ENCODE measurements at places on chromosomes 7 and 10.

- peak; percentile 35 for DNase-seq
These were observed 12.1 kb downstream of the DOCK1 start for GRCh38 chr10:126917375-126917774.

DNA sequence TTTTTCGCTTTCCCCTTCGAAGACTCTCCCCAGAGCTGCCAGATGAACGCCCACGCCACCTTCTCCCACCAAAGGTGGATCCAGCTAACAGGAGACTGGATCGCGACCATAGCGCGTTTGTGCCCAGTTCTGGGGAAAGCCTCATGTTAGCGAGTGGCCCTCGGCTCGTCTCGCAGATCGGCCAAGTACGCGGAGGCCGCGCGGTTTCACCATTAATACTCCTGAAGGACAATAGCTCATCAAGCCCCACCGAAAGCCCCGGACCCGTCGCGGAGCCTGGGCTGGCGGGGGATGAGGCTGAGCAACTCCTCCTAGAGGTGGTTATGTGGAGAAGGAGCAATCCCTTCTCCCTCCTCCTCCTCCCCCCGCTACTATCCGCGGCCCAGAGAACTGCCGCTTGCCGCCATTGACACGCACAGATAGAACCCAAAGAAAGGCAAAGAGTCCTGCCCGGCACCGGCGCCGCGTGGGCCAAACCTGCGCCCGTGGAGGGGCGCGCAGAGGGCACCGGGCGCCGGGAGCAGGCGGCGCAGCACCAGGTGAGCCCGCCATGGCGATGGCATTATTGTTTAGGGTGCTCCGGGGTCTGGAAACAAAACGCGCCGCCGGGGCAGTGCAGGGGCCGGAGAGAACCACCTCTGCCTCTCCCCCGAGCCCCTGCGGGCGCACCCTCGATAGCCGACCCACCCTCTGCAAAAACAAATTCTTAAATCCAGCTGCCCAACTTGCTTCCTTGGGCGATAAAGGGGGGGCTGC lies at the start of gene MACROH2A2:
TSS of gene MACROH2A2 (plus strand) at position 385 of the 756 bp plus-strand sequence. CDS start 22,813 bp downstream, outside the sequence.
- DNase-seq = peak; percentile 58

DNA sequence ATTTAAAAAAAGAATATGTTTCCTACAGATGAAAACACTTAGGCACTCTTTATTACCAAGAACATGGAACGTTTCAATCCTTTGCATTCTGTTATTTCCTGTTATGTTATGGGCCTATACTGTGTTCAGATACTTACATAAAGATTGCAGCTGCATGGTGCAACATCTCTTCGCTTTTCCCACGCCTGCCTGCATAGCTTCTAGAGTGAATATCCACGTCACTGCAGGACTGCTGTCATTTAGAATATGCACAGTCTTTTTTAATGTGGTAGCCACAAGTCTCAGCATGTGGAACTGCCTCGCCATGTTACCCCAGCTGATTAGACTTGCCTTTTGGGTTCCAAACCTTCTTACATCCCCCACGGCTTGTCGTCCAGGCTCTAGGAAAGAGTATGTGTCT lies 69.6 kb upstream of the GATA3 start:
- DNase-seq = no peak

DNA sequence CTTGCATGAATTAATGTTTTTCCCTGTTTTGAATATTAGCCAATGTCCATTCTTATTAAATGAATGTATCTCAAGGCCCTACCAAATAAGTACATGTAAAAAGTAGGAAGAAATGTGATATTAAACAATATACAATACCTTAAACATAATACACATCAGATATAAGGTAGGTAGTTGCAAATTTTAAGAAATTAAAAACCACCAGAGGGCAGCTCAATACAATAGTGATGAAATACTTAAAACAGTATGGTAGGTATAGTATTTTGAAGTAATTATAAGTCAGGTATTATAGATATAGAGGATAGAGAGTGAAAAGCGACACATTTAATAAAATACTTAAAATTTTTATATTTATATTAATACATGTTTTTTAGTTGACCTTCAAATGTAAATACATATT lies 43.6 kb upstream of the CDK14 start:
- DNase-seq = no peak

- no peak for DNase-seq
These were observed 7.4 kb downstream of the PRKRIP1 start for GRCh38 chr7:102403563-102403962.

- no peak for DNase-seq
These were observed 2.1 kb downstream of the ZNF273 start for GRCh38 chr7:64905133-64905532.

- DNase-seq = no peak
These were observed 863.4 kb downstream of the SORCS1 start for GRCh38 chr10:106301146-106301545.

GRCh38 chr7:136555933-136556332 lies 312.5 kb upstream of the CHRM2 start:
- DNase-seq = no peak

DNA sequence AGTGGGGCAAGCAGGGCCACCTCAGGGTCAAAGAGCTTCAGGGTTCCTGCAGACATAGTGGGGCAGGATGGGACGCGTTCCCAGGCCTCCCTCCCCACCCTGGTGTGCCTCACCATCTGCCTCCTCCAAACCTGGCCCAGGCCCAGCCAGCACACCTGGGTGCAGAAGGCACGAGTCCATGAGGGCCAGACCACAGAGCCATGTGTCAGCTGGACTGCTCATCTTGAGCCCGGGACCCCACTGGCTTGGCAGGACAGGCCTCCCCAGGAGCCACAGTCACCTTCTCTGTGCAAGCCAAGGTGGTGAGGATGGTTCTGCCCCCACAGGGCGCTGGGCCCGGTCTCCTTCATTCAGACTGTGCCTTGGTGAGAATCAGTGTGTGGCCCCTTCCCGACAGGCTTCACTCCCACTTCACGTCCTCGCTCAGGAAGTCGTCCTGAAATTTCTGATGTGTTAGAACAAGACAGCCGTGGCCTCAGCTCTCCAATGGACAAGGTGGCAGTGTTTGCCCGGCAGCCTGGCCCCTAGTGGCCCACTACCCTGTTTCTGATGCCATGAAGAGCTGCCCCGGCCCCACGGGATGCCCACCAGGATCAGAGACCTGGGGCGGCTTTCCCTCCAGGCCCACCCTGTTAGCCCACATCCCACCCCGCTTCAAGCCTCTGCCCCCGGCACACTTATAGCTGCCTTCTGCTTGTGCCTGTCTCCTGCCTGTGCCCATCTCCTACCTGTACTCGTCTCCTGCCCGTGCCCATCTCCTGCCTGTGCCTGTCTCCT lies 59.6 kb upstream of the EBF3 start:
- DNase-seq = no peak

DNA sequence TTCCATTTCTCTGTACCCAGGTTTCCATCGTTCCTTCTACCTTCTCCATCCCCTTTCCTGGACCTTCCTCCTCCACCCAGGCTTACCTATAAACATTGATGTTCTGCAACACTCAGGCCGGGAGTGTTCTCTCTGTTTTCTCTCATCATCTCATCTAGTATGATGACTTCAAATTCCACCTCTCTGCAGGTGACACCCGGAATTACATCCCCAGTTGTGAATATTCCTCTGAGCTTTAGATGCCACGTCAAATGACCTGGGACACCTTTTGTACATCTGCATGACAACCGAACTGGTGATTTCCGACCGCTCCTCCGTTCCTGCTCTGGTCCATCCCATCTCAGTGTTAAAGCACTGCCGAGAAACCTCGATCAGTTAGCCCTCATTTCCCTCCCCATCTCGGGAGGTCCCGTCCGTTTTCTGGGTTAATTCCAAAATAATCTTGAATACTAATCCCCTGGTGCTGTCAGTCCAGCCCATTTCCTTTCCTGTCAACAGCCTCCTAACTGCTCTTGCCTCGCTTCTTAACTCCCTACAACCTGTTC lies 76.7 kb upstream of the SAMD8 start:
- no peak for DNase-seq

DNA sequence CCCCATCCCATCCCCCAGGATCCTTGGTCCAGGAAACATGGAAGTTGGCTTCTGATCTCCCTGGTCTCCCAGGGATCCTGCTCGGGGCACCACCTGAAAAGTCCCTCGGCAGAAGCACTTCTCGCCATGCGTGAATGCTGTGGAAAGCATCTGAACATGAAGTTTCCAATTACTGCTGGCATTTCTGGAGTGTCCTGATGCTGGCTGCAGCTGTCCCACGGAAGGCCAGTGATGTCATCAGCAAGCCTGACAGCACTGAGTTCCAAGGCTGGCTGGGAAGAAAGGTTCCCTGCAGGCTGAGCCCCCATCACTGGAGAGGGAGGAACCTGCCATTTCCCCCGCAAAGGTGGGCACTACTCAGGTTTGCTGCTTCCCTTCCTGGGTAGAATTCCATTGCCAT lies 71.4 kb downstream of the KCNMA1 start:
- no peak for DNase-seq

GRCh38 chr10:130218181-130218641 lies 82.0 kb downstream of the GLRX3 start:
- no peak for DNase-seq

DNA sequence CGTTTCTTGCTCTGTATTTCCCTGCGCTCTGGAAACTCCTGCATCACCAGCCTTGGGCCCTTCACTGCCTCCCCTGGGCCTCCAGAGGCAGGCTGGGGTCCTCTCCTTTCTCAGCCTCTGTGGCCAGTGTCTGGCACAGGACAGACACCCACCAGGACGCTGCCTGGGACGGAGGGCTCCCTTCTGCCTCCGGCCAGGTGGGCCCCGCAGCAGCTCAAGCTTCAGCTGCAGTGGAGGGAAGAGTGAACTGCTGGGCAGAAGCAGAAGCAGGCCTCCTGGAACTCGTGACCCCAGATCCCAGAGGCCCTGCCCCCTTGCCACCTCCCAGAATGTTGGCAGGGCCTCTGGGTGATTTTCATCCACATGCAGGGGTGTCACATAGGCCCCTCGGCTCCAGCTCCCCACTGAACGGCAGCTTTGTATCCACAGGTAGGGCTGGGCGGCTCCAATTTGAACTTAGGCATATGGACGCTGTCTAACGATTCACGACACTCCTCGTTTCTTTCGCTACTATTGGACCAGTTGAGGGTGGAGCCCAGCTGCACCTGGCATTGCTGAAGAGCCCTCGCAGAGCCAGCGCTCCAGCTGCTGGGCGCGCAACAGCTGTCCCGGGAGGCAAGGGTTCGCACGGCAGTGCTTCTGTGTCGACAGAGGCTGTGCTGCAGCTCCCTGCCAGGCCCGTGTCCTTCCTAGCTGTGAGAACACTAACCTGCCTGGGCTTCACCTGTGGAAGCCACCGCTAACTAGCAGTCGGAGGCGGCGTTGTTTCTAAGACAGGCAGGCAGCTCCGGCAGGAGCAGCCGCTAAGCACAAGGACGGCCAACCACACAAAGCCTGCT lies 18.4 kb upstream of the GPR146 start:
- no peak for DNase-seq

DNA sequence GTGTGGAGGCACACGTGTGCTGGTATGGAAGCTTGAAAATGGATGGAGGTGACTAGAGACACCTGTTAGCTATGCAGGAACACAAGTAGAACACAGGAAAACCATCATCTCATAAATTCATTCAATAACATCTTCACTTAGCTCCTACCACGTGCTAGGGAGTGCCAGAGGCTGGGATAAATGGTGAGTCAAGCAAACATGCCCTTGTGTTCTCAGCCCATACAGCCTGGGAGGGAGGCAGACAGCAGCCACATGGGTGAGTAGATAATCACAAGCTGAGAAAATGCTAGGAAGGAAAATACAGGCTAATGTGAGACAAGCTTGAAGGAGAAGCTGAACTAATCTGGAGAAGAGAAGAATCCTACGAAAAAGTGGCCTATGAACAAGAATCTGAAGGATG lies 468.0 kb upstream of the ZMIZ1 start:
- DNase-seq = no peak

- DNase-seq = no peak
These were observed 96.6 kb upstream of the CACUL1 start for GRCh38 chr10:118851062-118852035.

- no peak for DNase-seq
These were observed 99.0 kb upstream of the SAMD8 start for GRCh38 chr10:75012471-75012870.

GRCh38 chr10:22911067-22911466 lies 16.8 kb upstream of the ARMC3 start:
- no peak for DNase-seq

DNA sequence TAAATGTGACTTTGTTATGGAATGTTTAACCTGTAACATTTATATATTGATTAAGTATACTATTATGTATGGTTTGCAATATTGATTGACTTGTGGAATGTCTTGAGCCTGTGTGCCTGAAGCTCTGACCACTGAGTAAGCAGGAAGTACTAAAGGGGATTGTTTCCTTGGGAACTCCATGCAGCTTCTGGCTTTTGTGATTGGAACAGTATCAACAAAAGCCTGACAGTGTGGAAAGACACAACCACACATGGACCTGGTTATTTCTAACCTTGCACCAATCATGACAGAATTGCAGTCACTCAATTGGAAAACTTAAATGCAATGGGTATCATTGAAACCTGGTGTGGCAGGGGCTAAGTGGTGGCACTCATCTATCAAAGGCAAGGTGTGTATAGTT lies 45.5 kb upstream of the PIK3CG start:
- DNase-seq = no peak

GRCh38 chr10:110681023-110681681 lies 37.0 kb downstream of the RBM20 start:
- DNase-seq = peak; percentile 31

DNA sequence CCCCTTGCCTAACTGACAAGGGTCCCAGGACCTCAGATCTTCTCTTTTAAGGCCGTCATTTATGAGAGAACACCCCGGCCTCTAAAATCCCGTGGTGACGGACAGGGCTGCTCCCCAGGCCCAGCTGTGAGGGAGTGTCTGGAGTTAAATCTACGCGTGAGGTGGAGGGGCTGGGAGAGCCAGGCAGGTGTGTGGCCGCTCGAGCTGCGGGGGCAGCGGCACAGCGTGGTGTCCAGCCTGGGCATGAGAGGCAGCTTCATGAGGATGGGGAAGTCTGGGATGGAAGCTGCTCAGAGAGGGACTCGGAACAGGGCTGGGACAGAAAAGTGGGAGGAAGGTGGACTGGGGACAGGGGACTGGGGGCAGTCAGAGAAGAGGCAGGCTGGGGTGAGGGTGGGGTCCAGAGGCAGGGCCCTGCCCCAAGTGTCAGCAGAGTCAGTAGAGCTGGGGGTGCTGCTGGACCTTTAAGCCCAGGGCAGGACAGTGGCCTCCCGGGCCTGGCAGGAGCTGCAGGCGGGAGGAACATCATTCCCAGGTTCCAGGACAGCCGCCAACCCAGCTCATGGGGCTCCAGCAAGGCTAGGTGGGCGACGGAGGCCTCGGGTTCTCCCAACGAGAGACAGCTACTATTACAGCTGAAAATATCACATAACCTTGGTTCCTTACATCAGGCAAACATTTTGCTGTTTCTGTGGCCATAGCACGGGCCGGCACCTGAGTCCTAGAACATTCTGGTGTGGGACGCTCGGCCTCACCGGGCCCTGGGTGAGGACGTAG lies 55.2 kb downstream of the JAKMIP3 start:
- no peak for DNase-seq

DNA sequence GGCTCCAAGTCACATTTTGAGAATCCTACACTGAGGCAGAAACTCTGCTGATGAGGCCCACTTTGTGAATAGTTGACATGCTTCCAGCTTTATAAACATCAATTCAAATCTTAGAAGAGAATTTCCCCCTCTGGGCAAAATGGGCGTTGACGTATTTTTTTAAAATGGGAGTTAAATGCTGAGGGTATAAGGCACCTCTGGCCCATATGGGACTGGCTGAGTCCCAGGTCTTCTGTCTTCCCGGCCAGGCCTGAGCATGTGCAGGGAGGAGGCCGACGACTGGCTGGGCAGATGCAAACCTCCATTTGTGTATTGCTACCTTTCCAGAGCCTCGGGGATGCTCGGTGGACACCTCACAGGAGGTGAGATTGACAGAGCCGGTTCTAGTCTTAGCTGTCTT lies 37.7 kb downstream of the BUB3 start:
- no peak for DNase-seq

- no peak for DNase-seq
These were observed 102.1 kb downstream of the MTERF1 start for GRCh38 chr7:91778416-91778815.

Data from left ventricle myocardium inferior (tissue), 1 donor.